ENCODE measurements at places on chromosomes 7 and 10.

GRCh38 chr7:107926481-107926880 lies 35.5 kb downstream of the DLD start:
- no peak for DNase-seq

DNA sequence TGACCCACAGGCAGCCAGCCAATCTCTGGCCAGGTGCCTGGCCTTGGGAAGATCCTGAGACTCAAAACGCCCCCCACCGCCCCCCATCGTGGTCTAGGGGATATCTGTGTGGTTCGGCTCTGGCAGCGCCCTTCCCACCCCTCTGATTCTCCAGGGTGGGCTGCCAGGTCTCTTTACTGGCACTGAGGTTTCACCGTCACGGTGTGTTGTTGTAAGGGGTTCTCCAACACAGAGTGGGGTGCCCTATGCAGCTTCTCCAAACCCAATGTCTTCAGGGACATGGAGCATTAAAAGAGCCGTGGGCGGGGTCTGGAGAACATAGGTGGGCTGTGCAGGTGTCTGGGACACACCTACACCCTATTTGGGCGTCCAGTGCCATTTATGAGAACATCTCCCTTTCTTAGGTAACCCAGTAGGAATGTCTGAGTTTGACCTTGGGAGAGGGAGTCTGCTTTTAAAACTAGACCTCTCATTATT lies 1.5 kb downstream of the MAFK start:
- DNase-seq: no peak

- no peak for DNase-seq
Measured at GRCh38 chr10:42304341-42304740, 334.0 kb downstream of the ZNF33B start.

GRCh38 chr7:47757921-47758411 lies 176.1 kb upstream of the TNS3 start:
- no peak for DNase-seq

DNA sequence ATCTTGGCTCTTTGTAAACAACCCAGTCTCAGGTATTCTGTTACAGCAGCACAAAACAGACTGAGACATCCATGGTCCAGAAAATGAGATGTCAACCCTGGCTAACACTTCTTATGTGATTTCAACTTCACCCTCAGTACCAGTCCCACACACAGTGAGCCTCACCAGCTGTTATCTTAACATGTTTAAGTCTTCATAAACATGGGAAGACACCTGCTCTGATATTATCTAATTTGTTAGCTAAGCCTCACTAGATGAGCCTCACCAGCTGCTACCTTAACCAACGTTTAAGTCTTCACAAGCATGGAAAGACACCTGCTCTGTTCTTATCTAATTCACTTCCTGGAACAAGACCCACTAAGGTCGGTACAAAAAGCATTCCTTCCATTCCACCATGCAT lies 130.8 kb downstream of the CALN1 start:
- DNase-seq: no peak

- DNase-seq: no peak
Measured at GRCh38 chr7:114130866-114131265, 212.1 kb upstream of the PPP1R3A start.
